NCI-H526 treated with DMSO at 0.1 percent for 48 hours (cell line): ENCODE measurements at places on chromosomes 1 and 21.

- no peak for DNase-seq
Measured at GRCh38 chr21:32946654-32947053, 79.1 kb upstream of the OLIG2 start.

DNA sequence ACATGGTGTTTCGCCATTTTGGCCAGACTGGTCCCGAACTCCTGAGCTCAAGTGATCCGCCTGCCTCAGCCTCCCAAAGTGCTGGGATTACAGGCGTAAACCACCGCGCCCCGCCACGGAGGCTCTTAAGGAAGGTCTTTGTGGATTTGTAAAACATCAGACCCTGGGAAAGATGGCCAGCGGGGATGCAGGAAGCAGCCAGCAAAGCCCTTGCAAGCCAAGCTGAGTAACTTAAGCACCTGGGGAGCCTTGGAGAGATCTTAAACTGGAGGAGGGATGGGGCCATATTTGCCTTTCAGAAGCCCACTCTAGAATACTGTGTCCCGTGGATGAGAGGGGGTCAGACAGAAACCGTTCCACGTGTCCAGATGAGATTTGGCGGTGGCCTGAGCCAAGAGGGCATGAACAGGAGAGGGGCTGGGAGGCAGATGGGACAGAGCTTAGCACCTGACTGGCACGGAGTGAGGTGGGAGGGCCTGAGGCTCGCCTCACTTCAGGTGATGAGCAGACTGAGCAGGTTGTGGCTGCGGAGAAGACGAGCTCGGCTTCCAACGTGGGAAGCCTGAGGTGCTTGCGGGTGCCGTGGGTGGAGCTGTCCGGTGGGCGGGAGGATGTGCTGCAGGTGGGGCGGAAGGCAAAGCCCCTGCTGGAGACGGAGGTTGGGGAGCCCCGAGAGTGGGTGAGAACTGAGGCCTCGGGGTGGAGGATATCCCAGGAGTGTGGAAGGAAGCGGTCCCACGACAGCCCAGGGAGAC is 11.7 kb downstream of the C1orf216 start:
- DNase-seq = peak; percentile 59

- no peak for DNase-seq
Measured at GRCh38 chr1:180769889-180770288, 138.1 kb downstream of the XPR1 start.

DNA sequence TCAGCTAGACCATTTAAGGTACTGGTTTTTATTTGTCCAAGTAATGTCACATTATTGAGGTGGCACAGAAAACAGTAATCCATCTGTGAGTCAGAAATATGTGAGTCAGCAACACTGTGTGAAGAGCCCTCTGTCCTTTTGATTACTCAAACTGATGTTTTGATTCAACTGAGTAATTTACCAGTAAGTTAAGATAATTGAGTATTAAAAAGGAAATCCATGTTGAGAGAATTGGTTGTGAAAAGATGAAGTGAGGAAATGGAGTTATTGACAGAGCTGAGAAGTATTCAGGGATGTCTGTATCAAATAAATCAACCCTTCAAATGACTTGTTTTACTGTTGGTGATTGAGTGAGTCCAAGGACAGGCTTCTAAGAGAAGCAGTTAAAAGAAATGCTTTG is 302.7 kb upstream of the SGIP1 start:
- DNase-seq = no peak

DNA sequence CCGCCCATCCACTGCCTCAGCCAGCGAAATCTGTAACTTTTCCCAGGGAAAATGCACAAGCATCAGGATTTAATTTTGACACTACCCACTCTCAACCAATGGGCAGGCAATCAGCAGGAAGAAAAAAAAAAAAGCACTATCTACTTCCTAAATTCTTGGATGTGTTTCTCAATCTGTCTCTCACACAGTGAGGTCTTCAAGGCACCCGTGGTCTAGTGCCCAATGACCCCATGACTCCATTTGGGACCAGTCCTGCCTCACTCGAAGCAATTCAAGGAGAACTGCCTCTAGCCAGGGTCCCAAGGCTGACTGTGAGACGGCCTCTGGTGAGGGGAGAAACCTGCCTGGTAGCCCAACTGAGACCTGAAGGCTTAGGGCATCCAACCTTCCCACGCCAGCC is 35.9 kb downstream of the CSF1 start:
- no peak for DNase-seq

DNA sequence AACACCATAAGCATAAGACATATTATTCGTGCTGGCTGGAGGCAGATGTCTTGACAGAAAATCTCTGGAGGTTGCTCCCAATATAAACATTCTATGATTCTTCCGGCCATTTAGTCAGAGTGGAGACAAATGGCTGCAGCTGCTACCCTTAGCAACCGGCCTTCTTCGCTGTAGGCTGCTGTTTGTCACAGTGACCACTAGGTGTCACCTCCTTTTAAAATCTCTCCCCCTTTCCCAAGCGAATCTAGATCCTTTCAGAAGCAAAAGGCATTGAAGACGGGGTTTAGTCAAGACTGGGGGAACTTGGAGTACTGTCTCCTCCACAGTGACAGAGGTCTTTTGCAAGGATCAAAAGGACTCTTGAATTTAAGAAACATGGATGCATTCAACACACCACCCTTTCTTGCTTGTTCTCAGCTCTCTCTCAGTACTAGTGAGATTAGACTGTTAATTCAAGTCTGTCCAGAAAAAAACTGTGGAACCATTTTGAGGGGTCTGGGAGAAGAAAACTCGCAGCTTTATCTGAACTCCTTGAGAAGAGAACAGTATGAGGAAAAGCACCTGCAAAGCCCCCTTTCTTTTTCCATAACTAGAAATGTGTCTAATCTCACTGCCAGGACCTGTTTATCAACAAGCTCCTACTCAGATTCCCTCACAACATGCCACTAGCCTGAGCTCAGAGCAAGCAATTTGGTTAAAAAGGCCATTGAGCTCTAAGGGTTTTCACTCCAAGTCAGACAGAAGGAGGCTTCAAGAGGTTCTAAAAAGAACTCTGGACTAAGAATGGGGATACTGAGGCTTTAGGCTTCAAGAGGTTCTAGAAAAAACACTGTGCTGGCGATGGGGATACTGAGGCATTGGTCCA is 408.3 kb upstream of the PLXNA2 start:
- peak; percentile 42 for DNase-seq

DNA sequence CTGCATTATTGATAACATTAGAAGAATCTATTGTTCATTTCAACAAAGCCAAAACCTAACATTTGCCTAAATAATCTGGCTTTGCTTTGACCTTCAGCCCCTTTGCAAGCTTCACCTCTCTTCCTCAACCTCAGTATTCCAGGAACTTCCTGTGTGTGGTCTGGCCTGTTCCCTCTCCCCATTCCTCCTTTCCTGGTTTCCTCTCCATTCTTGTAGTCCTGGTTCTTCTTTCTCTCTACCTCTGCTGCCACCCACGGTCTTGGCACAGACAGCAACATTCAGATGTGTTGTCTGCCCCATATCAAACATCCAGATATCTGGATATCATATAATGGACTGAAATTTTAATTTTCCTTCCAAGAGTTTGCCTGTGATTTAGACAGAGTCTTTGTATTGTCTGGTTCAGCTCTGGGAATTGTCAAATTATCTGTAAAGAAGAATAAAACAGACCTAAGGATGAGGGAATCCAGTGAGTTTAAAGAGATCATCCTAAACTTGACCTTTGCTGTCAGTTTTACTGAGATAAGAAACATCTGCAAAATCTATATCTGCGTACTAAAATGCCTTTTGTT is 148.1 kb upstream of the KCTD3 start:
- no peak for DNase-seq

DNA sequence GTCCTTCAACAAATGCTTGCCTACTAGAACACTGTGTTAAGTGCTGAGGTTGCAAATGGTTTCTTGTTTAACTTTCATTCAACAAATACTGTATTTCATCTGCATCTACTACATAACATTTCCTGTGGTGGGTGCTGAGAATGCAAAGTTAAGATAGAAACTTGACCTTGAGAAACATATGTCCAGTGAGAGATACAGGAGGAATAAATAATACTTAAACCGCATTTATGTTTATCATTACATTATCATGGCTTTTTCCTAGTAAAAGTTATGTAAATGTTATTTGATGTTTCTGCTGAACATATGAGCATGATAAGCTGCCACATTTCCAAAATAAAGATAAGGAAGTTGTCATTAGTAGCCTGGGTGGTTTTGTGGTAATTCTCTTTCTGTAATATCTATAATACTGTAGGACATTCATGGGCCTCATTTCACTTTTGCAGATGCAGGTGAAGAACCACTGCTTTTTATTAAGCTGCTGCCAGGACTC is 590.4 kb downstream of the PLPP3 start:
- peak; percentile 24 for DNase-seq
